ENCODE measurements at places on chromosomes 6 and 20. TPM values are rescaled to one million over a fixed set of nuclear protein-coding genes. Genes with fewer than 3 reads are reported as not detected.

DNA sequence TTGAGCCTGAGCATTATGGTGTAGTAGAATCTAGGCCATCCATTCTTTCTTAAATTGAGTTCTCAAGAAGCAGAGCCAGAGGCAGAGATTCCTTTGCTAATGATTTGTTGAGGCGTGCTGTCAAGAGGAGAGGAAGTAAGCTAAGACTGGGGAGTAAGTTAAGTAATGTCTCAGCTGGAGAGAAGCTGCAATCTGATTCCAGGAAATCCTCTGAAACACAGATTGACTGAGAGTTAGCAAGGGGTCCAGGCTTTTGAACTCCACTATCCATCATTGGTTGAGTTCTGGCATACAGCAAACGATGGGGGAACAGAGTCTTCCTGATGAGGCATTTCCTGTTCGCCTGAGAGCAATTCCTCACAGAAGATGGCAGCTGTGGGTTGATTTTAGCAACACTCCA is 207.4 kb upstream of the RAB32 start:
- no peak for DNase-seq

DNA sequence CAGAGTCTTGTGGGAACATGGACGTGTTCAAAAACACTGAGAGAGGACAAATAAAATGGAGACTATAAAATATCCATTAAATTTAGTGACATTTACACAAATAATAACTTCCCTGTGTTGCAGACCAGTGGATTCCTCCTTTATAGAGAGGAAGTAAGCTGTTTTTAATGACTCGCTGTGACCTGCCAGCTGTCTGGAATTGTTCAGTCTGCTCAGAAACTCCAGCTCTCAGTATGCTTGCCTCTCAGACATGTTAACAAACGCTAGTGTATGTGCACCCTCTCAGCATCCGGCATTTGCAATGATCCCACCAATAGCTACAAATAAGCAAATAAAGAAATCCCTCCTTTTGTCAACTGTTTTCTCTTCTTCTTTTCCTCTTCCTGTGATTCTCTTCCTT is 158.0 kb upstream of the TCF21 start:
- no peak for DNase-seq

- DNase-seq = no peak
These were observed 33.5 kb upstream of the RAB23 start for GRCh38 chr6:57255451-57256169.

GRCh38 chr6:75657327-75657726 is 55.6 kb downstream of the SENP6 start:
- no peak for DNase-seq

DNA sequence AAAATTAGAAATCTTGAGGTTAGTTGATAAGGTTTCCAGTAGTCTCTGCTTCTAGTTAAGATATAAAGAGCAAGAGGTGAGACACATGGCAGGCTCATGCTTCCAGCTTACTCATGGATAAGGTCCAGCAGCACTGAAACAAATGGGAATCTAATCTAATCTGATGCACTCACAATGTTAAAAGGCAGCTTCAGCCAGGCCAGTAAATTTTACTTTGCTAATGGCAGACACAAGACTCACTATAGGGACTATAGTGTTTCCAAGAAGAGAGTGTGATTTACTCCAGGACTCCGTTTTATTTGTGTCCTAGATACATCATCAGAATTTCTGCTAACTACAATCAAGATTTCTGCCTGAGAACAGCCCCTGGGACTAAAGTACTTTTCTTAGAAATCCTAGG is 324.8 kb downstream of the SMOC2 start:
- DNase-seq = no peak

C6orf141 gene
- total RNA-seq = 2.6 TPM

- DNase-seq = no peak
These were observed 27.1 kb downstream of the BCAS4 start for GRCh38 chr20:50821994-50822393.

Measured in H4 (cell line).